Hematopoietic multipotent progenitor cell treated with erythropoietin and hydrocortisone succinate and interleukin-3 and kit ligand, for 4 days (in vitro differentiated cells): ENCODE measurements at places on chromosomes 2 and 18.

DNA sequence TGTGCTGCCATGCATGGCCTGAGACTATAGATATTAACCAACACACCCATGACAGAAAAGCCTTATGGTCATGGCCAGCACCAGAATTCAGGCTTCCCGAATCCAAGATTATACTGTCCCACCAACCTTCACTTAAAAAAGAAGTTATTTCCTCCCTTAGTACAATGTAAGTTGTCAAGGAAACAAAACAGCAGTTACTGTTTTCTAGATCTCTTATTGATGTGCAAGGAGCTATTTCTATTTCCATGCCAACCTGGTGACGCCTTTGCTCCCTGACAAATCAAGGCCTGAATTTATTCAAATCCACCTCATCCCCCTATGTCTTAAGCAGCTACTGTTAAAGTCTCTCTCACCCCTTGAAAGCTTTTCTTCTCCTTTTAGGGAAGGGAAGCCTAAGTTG lies 249.3 kb downstream of the ZNF521 start:
- no peak for DNase-seq

- DNase-seq: no peak
These were observed 255.0 kb upstream of the EPAS1 start for GRCh38 chr2:46042207-46042637.

- no peak for DNase-seq
These were observed 58.7 kb downstream of the GNAL start for GRCh38 chr18:11747731-11748130.

DNA sequence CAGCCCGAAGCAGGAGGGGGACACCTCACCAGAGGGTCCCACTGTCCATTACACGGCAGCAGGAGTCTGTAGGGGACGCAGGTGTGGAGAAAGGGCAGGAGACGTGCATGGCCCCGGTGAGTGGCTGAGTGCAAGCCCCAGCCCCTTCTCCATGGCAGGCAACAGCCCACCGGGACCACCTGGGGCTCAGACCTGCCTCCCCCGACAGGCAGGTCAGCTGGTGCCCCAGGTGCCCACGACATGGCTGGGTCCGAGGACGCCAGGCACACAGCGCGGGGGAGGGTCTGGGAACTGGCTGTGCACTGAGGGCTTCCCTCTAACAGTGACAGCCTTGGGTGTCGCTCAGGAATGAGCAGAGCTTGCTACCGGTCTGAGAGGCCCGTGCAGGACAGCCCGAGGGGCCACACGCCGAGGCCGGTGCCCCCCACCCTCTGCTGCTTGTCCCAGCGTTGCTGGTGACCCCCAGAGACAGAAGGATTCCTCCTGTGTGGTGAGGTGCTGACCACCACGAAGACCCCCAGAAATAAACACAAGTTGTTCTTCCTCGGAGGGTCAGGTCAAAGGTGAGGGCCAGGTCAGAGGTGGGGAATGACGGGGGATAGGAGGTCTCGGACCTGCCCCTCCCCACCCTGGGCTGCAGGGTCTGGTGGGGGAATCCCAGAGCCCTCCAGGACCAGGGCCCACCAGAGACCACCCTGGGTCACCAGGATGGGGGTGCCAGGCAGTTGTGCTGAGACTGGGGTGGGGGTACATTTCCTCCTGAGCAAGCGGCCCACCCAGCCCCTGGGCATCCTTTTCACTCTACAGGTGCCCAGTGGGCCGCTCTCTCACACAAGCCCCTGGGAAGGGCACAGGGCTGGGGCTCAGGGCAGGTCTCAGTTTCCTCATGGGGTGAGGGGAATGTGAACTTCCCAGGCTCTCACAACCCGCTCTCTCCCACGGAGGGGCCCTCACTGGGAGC lies 50.6 kb downstream of the SLC66A2 start:
- no peak for DNase-seq

DNA sequence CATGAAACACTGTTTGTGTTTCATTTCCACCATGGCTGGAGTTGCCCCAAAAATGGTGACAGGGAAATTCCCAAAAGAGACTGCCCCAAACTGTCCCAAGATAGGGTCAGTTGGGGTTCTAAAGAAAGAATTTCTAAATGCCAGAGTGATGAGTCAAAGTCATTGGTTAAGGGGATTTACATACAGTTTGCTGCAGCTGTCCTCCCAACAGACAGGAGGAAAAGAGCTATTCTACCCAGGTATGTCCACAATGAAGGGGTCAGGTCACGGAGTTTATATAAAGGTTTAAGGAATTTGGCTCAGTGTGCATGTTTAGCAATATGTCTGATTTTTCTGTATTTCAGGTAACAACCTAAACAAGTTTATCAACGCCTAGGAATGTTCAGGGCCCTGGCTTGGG lies 344.1 kb downstream of the TDRD15 start:
- no peak for DNase-seq

GRCh38 chr2:103159018-103159417 lies 397.2 kb downstream of the TMEM182 start:
- DNase-seq: peak; percentile 25

DNA sequence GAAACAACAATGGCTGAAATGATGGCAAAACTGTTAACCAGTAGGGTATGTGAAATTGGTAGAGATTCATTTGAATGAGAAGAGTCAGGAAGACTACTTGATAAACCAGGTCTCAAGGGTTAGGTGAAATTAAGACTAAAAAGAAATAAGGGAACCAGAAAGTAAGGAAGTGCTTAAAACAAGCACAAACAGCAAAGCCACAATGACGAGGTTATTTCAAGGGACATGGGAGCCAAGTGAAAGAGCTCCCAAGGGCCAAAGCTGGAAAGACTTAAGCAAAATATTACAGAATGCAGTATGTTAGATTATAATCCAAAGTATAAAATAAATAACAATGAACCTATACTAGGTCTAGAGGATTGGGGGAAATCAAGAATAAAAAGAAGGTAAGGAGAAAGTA lies 19.3 kb upstream of the CD302 start:
- peak; percentile 70 for DNase-seq

GRCh38 chr2:160132761-160133160 lies 67.3 kb downstream of the ITGB6 start:
- DNase-seq: no peak

- no peak for DNase-seq
These were observed 23.1 kb downstream of the HS1BP3 start for GRCh38 chr2:20627712-20628380.
